ENCODE measurements at places on chromosomes 13 and 19. TPM values are rescaled to one million over a fixed set of nuclear protein-coding genes. Genes with fewer than 3 reads are reported as not detected.

Gene NBEA
- total RNA-seq, result 0.34 TPM

Gene C13orf46
- total RNA-seq, result under 0.01 TPM

Gene SIAH3
- total RNA-seq, result not detected

Gene DIAPH3
- 21.0 TPM for total RNA-seq

Gene TTC9B
- total RNA-seq, result not detected

Gene U2AF2
- total RNA-seq, result 129 TPM

Gene C13orf42
- total RNA-seq, result not detected

Gene ZNF709
- total RNA-seq, result 2.1 TPM

Gene MFSD12
- 2,971 TPM for total RNA-seq

Gene CDX2
- not detected for total RNA-seq

Gene TICAM1
- total RNA-seq, result 5.5 TPM

Gene ERF
- total RNA-seq, result 42.3 TPM

Gene NLRP9
- total RNA-seq, result not detected

Gene CCL25
- total RNA-seq, result not detected

Gene ACP7
- total RNA-seq, result 2.1 TPM

Gene INSR
- total RNA-seq, result 6.7 TPM

Gene KLF5
- total RNA-seq, result 3.3 TPM

Gene ZGLP1
- total RNA-seq, result 0.36 TPM

Gene IRGQ
- 33.2 TPM for total RNA-seq

Gene NLRP7
- total RNA-seq, result not detected

Gene USF2
- 104 TPM for total RNA-seq

Gene GJB6
- not detected for total RNA-seq

Gene ZNF627
- 12.3 TPM for total RNA-seq

Gene LGALS14
- total RNA-seq, result not detected

Gene ZNF765
- 9.0 TPM for total RNA-seq

Gene CALR3
- not detected for total RNA-seq

Gene ZNF582
- total RNA-seq, result 5.5 TPM

Gene EEF1AKMT1
- 7.3 TPM for total RNA-seq

Gene PNMA8C
- total RNA-seq, result not detected

Gene FAM216B
- not detected for total RNA-seq

Gene GIPC3
- total RNA-seq, result 0.73 TPM

Gene KIR2DL1
- not detected for total RNA-seq

Gene SLC25A42
- 2.3 TPM for total RNA-seq

Gene ZNF730
- total RNA-seq, result 4.5 TPM

Gene C19orf38
- total RNA-seq, result under 0.01 TPM

Gene LYPD4
- not detected for total RNA-seq

Gene ZSCAN1
- total RNA-seq, result not detected

Gene ZNF136
- 5.9 TPM for total RNA-seq

Gene ZNF507
- 7.9 TPM for total RNA-seq

Gene OR7A5
- total RNA-seq, result 0.73 TPM

Gene IGFL3
- total RNA-seq, result not detected

Gene ZNF324B
- 13.8 TPM for total RNA-seq

Gene B3GNT3
- under 0.01 TPM for total RNA-seq

Gene ZNF626
- total RNA-seq, result 9.1 TPM

Gene EDDM13
- total RNA-seq, result not detected

Gene APOC1
- total RNA-seq, result 2.8 TPM

Gene TRPC4
- not detected for total RNA-seq

Gene TMEM59L
- total RNA-seq, result not detected

Gene C1QTNF9B
- total RNA-seq, result not detected

Gene PDE4A
- 4.4 TPM for total RNA-seq

Gene NEK5
- total RNA-seq, result 0.15 TPM

Gene CLEC11A
- total RNA-seq, result 25.0 TPM

Gene FFAR2
- total RNA-seq, result not detected

Gene TGFBR3L
- not detected for total RNA-seq

Gene ZNF442
- total RNA-seq, result 0.15 TPM

Gene ZNF320
- total RNA-seq, result 10.5 TPM

Gene PTPRH
- 12.4 TPM for total RNA-seq

Gene PRTN3
- not detected for total RNA-seq
